ENCODE measurements at places on chromosomes 7 and 10. TPM values are rescaled to one million over a fixed set of nuclear protein-coding genes. Genes with fewer than 3 reads are reported as not detected.

- DNase-seq = no peak
These were observed 795.6 kb downstream of the PHTF2 start for GRCh38 chr7:78594156-78594555.

DNA sequence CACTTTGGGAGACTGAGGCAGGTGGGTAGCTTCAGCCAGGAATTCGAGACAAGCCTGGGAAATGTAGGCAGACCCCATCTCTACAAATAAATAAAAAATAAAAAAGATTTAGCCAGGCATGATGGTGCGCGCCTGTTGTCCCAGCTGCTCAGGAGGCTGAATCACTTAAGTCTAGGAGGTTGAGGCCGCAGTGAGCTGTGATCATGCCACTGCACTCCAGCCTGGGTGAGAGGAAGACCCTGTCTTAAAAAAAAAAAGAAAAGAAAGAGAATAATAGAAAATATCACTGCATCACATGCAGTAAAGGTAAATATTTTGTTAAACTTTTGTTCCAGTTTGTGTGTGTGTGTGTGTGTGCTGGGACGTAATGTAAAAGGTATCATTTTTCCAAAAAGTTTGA lies 3.0 kb downstream of the STRIP2 start:
- no peak for DNase-seq

The CACNB2 gene
- 20.6 TPM for total RNA-seq

The TSPAN15 gene
- 6.9 TPM for total RNA-seq

DNA sequence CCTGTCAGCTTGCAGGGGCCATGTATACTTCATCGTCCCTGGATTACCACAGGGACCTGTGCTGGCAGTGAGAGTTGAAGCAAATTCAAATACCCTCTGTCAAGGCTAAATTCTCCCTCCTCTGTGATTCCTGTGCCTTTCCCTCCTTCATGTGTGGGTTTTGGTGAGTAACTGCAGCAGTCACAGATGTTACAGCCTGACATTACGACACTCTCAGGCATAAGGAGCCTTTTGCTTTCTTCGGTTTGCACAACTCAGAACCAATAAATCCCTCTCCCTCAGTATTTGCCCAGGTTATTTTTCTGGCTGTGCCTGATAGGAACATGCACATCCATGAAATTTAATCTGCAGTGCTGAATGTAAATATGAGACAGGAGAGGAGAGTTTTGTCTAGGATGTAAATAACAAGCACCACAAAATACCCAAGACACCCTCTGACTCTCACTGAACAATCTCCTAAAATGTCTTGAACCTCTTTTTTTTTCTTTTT lies 997.2 kb upstream of the GHITM start:
- DNase-seq = no peak

DNA sequence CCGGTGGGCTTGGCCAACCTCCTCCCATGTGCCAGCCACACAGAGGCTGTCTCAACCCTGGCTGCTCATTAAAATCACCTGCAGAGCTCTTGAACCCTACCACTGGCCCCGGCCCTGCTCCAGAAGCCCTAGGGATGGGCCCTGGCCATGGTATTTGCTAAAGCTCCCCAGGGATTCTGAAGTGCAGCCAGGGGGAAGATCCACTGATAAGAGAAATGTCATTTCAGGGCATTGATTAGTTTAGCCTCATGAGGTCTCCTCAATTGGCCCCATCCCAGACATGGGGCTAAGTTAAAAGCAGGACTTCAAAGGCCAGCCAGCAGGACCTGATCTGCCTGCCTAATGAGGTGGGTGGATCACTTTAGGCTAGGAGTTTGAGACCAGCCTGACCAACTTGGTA lies 65.2 kb downstream of the ABRAXAS2 start:
- no peak for DNase-seq

DNA sequence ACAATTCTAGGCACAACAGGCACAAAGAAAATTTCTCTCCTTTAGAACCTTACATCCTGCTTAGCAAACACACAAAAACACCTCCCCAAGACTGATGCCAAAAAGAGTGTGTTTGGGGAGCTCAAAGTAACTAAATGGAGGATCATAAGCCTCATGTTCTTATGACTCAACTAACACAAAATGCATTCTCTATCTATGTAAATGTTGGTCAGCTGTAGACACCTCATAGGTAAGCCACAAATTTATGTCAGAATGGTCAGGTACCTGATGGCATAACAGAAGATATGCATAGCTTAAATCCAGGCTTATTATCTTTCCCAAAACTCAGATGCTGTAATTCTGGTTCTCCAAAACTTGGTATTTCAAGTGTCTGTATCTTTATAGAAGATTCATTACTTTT lies 315.1 kb downstream of the C7orf25 start:
- no peak for DNase-seq

The NUDT5 gene
- total RNA-seq = 10.5 TPM

DNA sequence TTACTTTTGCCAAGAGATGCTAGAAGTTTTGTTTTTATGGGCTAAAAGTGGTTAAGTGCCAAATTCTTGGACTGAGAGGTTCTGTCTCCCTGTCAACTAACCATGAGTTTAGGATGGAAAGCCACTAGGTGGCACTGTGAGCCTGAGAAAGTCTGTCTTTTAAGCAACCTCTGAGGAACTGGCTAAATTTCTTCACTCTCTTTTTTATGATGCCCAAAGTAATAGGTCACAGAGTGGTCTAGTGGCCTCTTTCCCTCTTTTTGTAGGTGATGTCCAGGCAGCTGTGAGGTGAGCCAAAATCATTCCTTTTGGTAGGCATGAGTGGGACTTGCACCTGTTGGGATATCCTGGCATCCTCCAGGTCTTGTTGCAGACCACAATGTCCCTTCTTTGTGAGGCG lies 56.8 kb downstream of the SND1 start:
- DNase-seq = no peak

The NEUROG3 gene
- total RNA-seq = not detected

DNA sequence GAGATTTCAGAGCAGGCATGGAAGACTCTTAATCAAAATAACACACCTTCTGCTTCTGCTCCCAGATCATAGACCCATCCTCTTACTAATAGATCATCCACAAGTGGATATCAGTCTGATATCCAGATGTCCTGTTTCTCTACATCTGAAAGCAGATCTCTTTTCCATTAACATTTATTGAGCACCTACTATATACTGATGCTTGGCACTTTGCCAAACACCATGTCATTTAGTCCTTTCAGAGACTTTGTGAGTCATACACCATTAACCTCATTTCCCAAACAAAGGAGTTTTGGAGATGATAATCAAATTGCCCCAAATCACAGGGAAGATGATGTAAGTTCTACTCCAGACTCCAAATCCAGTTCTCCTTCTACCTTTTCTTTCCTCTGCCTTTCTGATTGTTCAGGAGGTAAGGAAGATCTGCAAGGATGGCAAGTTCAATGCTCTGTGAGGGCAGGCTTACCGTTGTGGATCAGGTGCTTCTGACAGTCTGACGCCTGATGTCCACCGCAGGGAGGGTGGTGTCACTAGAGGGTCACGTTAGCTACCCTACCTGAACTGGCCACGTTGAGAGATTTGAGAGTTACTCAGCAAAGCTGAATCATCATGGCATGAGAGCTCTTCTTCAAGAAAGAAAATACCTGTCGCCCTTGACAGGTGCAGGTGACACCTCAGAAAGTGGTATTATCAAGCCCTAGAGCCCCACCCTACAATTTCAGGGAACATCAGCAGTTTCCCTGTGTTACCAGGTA lies 269.6 kb upstream of the ZMIZ1 start:
- no peak for DNase-seq

- no peak for DNase-seq
These were observed 44.0 kb downstream of the CALD1 start for GRCh38 chr7:134823400-134823799.

DNA sequence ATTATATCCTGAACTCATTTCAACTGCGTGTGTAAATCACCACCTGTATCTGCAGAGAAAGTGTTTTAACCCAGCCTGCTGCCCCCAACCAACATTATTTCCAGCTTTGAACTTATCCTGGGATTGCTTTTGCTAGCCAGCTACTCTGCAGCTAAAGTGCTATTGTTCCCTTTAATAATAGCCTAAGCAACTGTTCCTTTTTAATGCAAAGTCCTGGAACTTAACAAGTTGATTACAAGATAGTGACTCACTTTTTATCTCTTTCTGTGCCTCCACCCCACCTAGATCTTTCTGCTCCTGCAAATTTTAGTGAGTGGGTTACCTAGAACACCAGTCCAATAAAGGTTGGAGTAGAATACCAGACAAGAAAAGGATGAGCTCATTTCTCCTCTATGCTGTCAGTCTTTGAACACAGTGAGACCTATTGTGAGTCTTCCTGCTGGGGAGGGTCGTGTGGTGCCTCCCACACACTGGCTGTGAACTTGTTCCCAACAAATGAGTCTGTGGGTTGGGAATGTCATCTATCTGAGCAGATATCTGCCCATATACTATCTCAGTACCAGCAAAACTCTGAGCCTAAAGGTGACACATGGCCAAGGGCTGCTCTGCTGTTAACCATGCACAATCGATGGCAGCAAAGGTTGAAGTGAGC lies 137.7 kb downstream of the FAM204A start:
- DNase-seq = no peak

The YAE1 gene
- total RNA-seq = 15.9 TPM

DNA sequence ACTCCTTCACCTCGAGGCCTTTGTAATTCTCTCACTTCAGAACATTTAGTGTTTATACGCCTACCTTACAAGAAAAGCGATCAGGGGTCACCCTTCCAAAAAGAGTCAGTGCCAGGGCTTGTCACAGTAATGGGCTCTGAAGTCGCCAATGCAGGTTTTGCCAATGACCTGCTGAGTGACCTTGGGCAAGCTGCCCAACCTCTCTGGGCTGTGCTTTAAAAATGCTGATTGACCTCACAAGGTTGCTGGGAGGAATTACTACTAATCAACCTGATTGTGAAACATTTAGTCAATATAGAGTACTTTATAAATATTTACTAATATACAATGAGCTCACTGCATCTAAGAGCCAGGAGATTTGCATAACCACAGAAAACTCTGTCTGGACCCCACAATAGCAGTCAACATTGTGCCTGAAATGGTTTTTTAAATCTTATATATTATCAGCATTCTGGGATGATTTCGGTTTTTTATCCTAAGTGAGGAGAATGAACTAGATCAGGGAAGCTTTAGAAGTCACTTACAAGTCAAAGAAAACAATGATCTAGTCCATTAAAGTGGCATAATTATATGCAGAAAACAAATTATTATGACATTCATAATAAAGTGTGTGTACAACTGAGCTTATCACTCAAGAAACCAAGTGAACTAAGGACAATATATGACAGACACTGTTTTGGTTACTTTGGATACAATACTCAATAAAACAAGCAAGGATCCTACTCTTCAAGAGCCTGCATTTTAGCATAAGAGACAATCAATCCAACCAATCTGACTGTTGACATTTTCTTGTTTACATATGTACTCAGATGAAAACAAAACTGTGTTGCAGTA lies 290.5 kb downstream of the SORCS1 start:
- DNase-seq = no peak
